Heart left ventricle (tissue), 16 donors: ENCODE measurements at places on chromosomes 13 and 19. TPM values are rescaled to one million over a fixed set of nuclear protein-coding genes. Genes with fewer than 3 reads are reported as not detected.

Gene MVB12A
- total RNA-seq = 11.8 TPM

Gene CYP2A7
- total RNA-seq = not detected

DNA sequence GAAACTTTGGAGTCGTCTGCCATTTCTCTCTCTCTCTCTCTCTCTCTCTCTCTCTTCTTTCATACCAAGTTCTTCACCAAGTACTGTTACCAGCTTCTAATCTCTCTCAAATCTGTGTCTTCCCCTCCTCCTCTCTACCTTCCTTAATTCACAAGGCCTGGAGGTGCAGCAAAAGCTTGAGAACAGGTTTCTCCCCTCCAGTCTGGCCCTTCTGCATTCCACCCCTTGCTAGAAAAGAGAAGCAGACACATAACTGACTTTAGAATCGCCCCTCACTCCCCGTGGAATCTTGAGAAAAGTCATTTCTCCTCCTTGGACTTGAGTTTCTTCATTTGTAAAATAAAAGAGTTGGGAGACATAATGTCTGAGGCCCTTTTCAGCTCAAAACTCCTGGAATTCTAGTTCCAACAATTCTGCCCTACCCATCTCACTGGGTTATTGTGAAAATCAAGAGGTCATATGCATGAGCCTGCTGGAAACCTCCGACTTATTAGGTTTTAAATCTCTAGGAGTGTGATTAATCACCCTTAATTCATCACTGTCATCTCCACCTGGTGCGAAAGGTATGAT, 20.4 kb downstream of the AMER2 start:
- H3K36me3 ChIP-seq = no peaks in the 10 kb centered on the region
- peaks cover 12% of the 10 kb centered on the region for H3K27me3 ChIP-seq
- no peaks in the 10 kb centered on the region for H3K4me1 ChIP-seq
- no peak for DNase-seq

DNA sequence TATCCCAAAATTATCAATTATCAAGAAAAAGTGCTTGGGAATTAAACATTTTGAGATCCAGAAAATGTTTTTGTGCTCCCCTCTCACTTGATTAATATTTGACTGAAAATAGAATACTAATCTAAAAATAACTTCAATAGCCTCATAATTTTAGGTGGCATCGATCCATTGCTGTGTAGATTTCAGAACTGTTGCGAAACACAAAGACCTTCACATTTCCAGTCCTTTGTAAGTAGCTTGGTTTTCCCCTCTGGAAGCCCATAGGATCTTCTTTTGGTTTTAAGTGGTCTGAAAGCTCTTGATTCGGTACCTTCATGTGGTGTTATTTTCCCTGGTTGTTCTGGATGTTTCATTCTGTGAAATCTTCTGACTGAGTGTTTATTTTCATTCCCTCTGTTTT, 176.5 kb downstream of the NUFIP1 start:
- peaks cover 4% of the 10 kb centered on the region for H3K4me1 ChIP-seq
- H3K36me3 ChIP-seq = no peaks in the 10 kb centered on the region
- H3K27ac ChIP-seq = no peak overlapping the region
- H3K27me3 ChIP-seq = no peaks in the 10 kb centered on the region
- H3K4me3 ChIP-seq = no peak overlapping the region
- no peak for DNase-seq

GRCh38 chr13:110306960-110307766, at the start of the genes COL4A1 and COL4A2:
Gene COL4A1, minus strand, starts transcription at chr13:110307157. Its CDS starts 130 bp downstream, at chr13:110307027.
Gene COL4A2, plus strand, starts transcription at chr13:110307284. Its CDS starts 620 bp downstream, at chr13:110307904.
- peak; percentile 88 for DNase-seq
- no peaks in the 10 kb centered on the region for H3K36me3 ChIP-seq
- H3K4me1 ChIP-seq = peaks cover 17% of the 10 kb centered on the region
- H3K27me3 ChIP-seq = no peaks in the 10 kb centered on the region
- peak within 1 kb of the TSS; percentile 97 for H3K27ac ChIP-seq

DNA sequence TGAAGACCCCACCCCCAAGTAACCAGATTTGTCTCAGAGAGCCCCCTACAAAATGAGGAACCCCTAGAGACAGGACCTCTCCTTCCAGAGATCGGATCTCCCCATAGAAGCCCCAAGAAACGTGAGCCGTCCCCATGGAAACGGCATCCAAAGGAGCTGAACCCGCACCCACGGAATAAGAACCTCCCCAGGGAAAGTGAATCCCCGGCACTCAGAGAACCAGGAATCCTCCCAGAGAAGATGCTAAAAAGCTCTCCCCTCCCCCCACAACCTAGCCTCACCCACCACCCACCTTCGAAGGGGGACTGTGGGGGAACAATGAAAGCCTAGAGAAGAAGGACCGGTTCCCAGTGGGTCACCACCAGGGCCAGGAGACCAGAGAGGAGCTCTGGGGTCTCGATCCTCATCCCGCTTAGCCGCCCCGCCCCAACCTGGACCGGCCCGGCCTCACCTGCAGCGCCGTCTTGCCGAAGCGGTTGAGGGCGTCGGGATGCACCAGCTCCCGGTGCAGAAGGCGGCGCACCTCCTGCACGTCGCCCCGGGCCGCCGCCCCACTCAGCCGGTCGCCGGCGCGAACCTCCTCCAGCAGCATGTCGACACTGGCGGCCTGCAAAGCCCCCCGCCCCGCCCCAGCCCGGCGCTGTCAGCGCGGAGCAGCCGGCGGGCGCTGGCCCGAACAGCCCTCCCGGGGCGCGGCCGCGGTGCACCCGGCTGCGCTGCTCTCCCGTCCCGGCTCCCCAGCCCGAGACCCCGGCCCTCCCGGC, 535 bp downstream of the CDKN2D start:
- no peaks in the 10 kb centered on the region for H3K36me3 ChIP-seq
- H3K4me1 ChIP-seq = peaks cover 27% of the 10 kb centered on the region
- no peak for DNase-seq
- no peaks in the 10 kb centered on the region for H3K27me3 ChIP-seq
- peak overlapping the region; percentile 88 for H3K4me3 ChIP-seq

DNA sequence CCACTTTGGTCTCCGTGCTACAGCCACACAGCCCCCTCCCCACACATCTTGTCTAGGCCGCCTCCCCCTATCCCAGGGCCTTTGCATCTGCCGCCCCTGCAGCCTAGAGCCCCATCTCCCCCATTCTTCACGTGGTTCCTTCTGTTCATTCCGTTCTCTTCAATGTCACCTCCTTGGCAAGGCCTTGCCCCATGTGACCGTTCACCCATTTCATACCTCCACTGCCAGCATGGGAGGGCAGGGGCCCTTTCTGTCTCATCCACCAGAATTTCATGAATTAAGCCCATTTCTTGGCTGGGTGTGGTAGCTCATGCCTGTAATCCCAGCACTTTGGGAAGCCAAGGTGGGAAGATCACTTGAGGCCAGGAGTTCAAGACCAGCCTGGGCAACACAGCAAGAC, 15.7 kb upstream of the HNRNPM start:
- H3K4me1 ChIP-seq = peaks cover 14% of the 10 kb centered on the region
- H3K36me3 ChIP-seq = peaks cover 64% of the 10 kb centered on the region
- no peak overlapping the region for H3K4me3 ChIP-seq
- no peaks in the 10 kb centered on the region for H3K27me3 ChIP-seq

- no peaks in the 10 kb centered on the region for H3K36me3 ChIP-seq
- H3K4me1 ChIP-seq = peaks cover 17% of the 10 kb centered on the region
- no peak overlapping the region for H3K4me3 ChIP-seq
- H3K27ac ChIP-seq = peak overlapping the region; percentile 35
- H3K27me3 ChIP-seq = no peaks in the 10 kb centered on the region
These were observed 31.6 kb upstream of the SLC46A3 start for GRCh38 chr13:28750187-28751045.

- no peaks in the 10 kb centered on the region for H3K4me1 ChIP-seq
- no peaks in the 10 kb centered on the region for H3K36me3 ChIP-seq
- no peak overlapping the region for H3K27ac ChIP-seq
- DNase-seq = no peak
- no peak overlapping the region for H3K4me3 ChIP-seq
- H3K27me3 ChIP-seq = no peaks in the 10 kb centered on the region
These were observed 154.4 kb downstream of the GGACT start for GRCh38 chr13:100434010-100434763.

DNA sequence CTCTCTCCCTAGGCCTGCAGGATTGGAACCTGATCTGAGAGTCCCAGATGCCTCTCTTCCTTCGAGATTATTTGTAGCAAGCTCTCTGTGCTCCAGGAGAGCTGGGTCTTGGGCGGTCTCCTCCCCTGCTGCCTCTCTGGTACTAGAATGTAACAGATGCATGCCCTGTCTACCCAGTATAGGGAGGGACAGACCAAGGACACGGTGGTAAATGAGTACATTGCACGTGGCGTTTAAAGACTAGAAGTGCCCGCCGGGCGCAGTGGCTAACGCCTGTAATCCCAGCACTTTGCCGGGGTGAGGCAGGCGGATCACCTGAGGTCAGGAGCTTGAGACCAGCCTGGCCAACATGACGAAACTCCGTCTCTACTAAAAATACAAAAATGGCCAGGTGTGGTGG, 11.7 kb downstream of the SLC27A1 start:
- H3K27ac ChIP-seq = no peak overlapping the region
- H3K4me3 ChIP-seq = no peak overlapping the region
- no peak for DNase-seq
- H3K27me3 ChIP-seq = no peaks in the 10 kb centered on the region
- H3K36me3 ChIP-seq = no peaks in the 10 kb centered on the region
